MV-4-11 (cell line): ENCODE measurements at places on chromosomes 6 and 20.
A peak's percentile ranks its signal among the peaks of the same experiment; 100 is the strongest.

DNA sequence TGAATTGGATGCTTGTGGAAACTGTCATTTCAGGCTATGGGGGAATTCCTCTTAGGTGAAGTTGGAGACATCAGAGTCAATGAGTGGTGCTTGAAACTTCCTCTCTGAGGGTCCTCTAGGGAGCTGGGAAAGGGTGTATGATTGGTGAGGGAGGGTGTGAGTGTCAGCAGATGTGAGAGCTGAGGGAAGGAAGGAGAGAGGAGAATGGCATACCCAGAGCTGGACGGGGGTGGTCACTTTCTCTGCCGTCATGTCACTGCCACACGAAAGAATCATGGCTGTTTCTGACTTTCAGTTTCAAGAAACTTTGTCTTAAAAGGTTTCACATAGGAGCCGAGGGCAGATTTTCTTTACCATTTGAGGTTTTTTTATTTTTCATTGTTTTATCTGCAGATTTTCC is 50.3 kb downstream of the DEK start:
- DNase-seq: no peak

GRCh38 chr6:149967591-149967990 is 3.8 kb downstream of the ULBP1 start:
- DNase-seq: no peak

GRCh38 chr6:113340371-113340770 is 516.8 kb upstream of the MARCKS start:
- DNase-seq: no peak

DNA sequence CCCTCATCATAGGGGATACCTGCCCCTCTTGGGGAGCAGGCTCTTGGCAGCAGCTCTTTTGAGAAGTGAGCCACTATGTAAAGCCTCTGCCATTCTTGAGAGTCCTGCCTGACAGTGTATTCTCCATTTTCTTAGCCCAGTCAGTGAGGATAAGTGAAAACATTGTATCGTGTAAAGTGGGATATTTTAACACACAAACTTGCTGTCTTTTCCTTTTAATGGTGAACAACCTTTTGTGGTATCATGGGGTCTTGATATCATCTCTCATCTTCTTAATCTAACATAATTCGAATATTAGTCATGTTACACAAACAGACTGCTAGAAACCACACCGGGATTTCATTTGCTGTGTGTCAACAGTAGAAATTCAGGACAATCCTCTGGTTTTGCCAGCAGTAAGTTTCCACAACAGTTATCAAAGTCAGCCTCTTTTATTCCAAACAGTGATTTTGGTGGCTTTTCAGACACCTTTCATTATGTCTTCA is 136.2 kb downstream of the HIVEP1 start:
- DNase-seq: no peak

- DNase-seq: no peak
Measured at GRCh38 chr6:113352029-113352801, 504.9 kb upstream of the MARCKS start.

DNA sequence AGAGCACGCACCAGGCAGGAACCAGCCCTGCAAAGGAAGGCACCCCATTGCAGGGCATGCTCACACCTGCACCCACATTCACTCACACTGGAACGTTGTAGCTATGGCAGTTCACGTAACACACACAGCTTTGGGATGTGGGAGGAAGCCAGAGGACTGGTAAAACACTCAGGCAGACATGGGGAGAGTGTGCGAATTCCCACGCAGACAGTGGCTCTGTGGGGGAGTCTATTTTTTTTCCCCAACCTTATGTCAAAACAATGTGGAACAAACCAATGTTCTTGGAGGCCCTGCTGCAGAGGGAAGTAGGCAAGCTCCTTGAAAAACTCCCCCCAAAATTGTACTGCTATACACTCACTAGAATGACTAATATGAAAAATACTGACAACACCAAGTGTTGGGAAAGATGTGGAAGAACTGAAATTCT is 91.0 kb downstream of the PPP1R14C start:
- DNase-seq: peak; percentile 35

GRCh38 chr6:127243501-127243900 is 23.2 kb upstream of the RNF146 start:
- DNase-seq: no peak

GRCh38 chr6:48067886-48068277 is 43.1 kb downstream of the PTCHD4 start:
- no peak for DNase-seq

GRCh38 chr6:107230024-107230423 is 114.7 kb upstream of the BEND3 start:
- peak; percentile 27 for DNase-seq

DNA sequence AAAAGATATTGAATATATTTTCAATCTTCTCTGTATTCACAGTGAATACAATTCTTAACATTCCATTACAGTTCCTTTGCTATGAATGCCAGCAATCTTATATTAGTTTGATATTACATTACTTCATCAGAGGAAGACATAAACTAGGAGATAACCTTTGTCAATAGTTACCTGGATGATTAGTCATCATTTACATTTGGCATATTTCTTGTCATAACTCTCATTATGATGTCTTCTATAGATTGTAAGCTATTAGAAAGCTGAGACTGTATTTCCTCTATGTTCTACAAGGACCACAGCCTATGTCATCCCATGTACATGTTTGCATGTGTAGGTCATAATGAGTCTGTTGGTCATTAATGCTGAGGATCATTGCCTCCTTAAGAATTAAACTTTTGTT is 7.8 kb upstream of the PTPRK start:
- no peak for DNase-seq
